ENCODE measurements at places on chromosomes 2 and 18.

GRCh38 chr18:2826581-2826980 lies 20.2 kb upstream of the EMILIN2 start:
- DNase-seq, result no peak

- DNase-seq, result no peak
These were observed 22.2 kb downstream of the SKA1 start for GRCh38 chr18:50397023-50397422.

DNA sequence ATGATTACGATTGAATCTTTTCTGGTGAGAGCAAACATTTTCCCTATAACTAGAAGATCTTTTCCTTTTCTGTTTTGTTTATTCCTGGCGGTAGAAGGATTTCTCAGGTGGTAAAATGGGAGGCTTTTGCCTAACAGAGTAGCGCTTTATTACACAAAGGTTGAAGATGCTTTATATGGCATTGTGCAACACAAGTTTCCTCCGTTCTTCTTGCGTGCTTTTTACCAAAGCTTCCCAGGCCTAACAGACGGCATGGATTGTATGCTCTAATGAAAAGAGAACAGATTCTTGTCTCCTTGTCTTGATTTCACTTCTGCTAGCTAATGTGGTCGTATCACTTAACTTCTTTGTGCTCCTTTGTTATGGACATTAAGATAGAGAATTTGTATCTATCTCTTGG lies 43.8 kb downstream of the MYO1B start:
- DNase-seq, result no peak

- no peak for DNase-seq
These were observed 5.4 kb upstream of the CWC22 start for GRCh38 chr2:180012523-180012922.

DNA sequence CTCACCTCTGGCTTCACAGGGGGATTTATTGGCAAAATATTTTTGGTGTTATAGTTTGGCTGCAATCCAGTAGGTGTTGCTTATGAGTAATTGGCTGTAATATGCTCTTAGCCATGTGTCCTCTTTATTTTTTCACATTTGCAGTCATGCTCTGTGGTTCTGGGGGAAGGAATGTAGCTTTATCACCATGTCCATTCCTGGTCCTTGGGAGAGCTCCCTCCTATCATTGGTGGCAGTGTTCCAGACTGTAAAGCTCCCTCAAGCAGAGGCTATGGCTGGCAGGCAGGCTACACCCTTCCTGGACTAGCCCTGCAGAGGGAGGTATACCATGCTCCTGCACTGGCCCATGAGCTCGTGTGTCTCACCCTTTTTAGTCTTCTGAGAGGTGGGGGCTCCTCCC lies 120.0 kb upstream of the FSIP2 start:
- DNase-seq, result no peak

GRCh38 chr2:218260742-218261422 lies at the start of gene GPBAR1:
TSS of gene GPBAR1 (plus strand) at chr2:218261015. CDS start at chr2:218262725, 1,710 bp downstream.
- no peak for DNase-seq

DNA sequence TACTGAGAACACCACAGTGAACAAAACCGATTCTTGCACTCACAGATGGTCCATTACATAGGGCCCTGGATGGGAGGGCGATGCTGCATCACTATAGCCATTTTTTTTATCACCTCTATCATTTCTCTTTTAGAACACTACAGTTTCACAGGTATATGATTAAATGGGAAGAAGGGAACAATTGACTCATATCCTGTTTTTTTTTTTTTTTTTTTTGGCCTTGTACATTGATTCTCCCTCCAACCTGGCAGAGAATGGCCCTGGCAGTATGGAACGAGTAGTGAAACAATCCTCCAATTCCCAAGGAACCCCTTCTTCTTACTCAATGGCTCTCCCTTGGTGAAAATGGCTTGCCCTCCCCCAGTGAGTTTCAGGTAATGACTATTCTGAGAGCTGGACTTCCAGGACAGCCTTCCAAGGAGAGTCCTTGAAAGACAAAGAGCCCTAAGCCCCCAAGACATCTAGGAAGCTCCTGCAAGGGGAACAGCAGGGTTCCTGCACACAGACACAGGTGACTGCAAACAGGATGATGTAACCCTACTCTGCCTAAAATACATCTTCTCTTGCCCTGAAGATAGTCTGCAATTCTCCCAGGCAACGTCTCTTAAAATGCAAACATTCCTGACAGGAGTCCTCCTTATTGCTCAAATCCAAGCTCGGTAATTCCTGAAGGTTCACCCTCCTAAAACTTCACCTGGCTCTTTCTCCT lies 405.4 kb downstream of the SETBP1 start:
- no peak for DNase-seq

- no peak for DNase-seq
These were observed 58.6 kb upstream of the BCL11A start for GRCh38 chr2:60612033-60612432.

GRCh38 chr2:54439582-54439981 lies 16.5 kb upstream of the SPTBN1 start:
- no peak for DNase-seq

GRCh38 chr2:38436227-38436664 lies 59.2 kb upstream of the ATL2 start:
- no peak for DNase-seq

All from activated T-cell treated with anti-CD3 and anti-CD28 coated beads, Interleukin-2, amount 50 U/mL, for 24 hours (primary cell).